Amniotic epithelial cell (primary cell): ENCODE measurements at places on chromosomes 5 and 9.
A peak's percentile ranks its signal among the peaks of the same experiment; 100 is the strongest.

DNA sequence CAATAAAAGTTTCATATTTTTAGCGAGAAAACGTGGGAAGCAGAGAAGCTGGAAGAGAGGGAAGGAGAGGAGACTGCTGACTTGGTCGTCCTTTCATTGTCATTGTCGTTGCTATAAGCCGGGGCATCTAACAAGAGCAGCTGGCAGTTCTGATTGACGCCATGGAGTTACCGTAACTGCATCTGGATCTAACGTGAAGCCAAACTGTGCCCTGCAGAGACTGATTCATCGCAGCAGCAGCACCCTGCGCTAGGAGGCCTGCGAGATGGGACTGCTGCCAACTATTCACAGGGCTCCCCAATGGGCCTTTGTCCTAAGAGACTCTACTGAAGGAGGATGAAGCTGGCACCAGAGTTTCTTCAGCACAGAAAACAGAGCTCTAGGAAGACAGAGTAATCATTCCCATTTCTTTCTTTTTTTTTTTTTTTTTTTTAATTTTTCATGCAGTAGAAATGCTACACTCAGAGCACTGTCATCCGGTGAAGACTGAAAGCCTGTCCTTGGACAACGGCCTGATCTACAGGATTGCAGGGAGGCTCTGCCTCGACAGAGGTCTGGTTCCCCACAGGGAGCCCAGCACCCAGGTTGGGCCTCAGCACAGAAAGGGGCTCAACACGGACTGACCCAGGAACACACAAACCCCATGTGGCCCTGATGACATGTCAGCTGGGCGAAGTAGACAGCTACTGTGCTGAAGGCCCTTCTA is 47.8 kb downstream of the RETREG1 start:
- DNase-seq: peak; percentile 61

- DNase-seq: peak; percentile 40
Observed at GRCh38 chr9:107312376-107313050, 29.4 kb downstream of the RAD23B start.

GRCh38 chr9:72213906-72214305 is 64.7 kb downstream of the GDA start:
- no peak for DNase-seq

- no peak for DNase-seq
Observed at GRCh38 chr5:14850419-14851049, 21.0 kb downstream of the ANKH start.

DNA sequence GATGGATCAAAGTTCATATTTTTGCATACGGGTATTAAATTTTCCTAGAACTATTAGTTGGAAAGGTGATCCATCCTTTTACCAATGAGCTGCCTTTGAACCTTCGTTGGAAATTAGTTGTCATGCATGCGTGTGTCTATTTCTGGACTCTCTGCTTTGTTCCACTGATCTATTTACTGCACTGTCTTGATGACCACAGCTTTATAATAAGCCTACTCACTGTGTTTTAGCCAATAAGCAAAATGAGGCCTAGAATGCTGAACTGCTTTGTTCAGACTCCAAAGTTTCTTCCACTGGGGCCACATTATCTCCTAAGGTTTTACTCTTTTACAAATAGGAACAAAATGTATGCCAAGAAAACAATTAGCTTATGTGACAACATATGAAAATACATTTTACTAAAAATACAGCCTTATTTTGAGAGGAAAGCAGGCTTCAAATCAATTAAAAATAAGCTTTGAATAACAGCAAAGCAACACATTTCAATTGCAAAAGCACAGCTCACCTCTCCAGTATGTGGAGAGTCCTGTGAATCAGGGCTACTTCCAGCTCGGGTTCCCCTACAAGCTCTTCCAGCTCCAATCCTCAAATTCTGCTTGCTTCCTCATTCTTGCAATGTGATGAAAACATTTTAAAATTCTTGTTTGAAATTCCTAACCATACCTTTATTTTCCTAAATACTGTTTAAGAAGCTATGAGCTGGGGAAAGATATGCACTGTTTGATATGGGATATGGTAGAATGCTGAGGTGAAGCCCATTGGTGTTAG is 72.0 kb downstream of the RETREG1 start:
- DNase-seq: no peak

DNA sequence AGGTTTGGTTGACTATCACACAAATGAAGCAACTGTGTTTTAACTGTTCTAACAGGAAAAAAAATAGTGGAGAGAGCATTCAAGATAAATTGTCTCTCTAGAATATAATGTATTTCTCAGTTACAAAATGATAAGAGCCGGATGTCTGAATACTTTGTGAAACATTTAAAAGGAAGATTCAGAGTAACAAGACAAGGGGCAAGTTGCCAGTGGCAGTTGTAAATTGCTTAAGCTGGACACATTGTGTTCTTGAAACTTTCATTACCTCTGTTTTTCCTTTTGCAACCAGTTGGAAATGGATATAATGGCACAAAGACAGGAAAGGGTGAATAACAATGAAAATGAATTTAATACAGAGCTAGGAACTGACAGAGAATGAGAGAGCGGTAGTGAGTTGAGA is 15.2 kb upstream of the TBCA start:
- DNase-seq: peak; percentile 9

DNA sequence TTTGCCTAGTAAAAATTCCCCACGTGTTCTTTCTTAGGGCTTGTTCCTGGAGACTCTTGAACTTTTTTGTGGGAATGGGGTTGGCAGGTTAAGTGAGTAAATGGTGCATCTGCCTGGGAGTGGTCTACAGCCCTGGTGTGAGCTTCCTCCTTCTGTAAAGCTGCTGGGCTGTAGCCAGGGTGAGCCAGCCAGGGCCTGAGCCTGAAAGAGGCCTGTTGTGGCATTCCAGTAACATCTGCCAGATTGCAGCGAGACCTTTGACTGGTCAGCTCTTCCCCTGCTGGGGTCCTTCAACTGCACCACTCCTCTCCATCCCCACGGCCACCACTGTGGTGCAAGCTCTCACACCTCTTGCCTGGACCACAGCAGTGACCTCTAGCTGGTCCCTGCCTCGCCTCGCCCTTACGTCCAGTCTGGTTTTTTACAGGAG is 47.5 kb downstream of the SLC22A5 start:
- DNase-seq: peak; percentile 22

- DNase-seq: no peak
Observed at GRCh38 chr5:145774442-145774841, 60.7 kb downstream of the PRELID2 start.

GRCh38 chr5:164809821-164810220 is 1304.4 kb downstream of the MAT2B start:
- no peak for DNase-seq

GRCh38 chr5:133309166-133309795 is 257.5 kb downstream of the HSPA4 start:
- no peak for DNase-seq

GRCh38 chr5:116572350-116573278 is 2.0 kb downstream of the SEMA6A start:
- no peak for DNase-seq

- DNase-seq: peak; percentile 91
Observed at GRCh38 chr5:9621379-9621903, 8.7 kb downstream of the TAS2R1 start.

DNA sequence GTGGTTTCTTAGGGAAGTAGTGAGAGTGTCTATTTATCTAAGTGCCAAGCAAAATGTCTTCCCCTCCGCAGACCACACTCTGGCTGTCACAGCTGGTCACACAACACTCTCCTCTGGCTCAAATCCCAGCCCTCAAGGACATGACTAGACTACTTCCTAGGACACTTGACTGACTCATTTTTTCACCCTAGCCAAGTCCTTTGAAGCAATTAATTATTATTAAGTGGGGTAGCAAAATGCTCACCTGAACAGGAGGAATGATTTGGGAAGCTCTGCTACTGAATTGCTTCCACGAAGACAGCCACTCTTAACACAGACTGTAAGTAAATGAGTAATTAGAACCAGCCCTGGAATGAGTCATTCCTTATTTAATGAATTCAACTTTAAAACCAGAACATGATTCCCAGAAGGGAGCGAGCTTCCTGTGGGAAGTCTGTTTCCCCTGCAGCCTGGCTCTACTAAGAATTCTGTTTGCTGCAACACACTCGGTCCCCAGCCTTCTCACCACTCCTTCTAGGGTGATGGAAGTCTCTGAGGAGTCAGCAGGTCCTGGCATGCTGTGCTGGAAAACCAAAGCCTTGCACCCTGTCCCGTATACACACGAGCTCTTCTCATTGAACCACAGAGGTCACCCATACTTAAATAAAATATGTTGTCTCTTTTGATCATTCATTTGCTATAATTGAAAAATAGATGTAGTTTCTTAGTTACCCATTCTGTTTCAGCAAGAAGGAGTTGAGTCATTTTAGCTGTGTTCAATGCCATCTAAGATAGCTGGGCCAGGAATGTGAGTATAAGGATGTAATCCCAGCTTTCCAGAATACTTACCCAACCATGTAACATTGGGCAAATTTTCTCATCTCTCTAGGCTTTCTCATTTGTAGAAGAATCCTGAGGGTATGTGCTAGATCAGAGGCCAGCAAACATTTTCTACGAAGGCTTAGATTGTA is 218.6 kb upstream of the RASEF start:
- peak; percentile 8 for DNase-seq

GRCh38 chr9:29006628-29007027 is 1433.3 kb upstream of the C9orf72 start:
- DNase-seq: no peak

DNA sequence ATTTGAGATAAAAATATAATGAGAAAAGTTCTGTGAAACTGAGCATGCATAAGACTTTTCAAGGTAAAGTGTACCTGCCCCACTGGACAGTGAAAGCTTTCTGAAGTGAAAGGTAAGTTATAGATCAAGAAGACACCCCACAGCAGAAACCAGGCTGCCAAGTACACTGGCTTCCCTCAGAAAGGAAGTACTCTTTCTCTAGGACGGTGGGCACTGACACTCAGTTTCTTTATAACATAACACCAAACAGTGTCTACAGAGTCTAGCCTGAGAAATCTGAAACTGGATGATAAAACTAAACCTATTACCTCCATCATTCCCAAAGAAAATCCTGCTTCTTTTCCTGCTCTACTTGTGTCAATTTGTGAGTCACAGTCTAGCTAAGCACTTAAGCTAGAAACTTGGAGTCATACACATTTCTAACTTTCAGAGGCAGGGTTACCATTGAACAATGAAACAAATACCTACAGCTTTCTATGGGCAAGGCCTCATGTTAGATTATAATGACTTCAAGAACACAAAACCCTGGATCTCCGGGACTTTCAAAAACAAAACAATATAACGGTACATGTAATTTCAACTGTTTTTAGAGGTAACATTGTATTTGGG is 136.7 kb downstream of the CPLANE1 start:
- peak; percentile 12 for DNase-seq

DNA sequence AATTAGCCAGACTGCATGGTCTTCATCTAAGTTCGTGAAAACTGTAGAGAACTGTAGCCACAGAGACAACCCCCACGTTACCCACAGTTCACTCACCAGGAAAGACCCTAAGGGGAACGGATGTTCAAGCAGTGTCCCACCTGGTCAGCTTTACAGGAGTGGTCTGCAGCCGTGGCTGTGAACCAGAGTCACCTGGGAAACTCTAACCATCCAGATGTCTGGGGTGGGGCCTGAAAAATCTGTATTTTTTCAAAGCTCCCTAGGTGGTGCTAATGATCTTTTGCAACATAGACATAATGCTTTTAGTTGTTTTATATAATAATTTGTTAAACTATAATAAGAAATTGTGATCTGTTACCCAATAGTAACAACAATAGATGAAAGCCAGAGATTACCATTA is 47.7 kb upstream of the ANGPTL2 start:
- no peak for DNase-seq

DNA sequence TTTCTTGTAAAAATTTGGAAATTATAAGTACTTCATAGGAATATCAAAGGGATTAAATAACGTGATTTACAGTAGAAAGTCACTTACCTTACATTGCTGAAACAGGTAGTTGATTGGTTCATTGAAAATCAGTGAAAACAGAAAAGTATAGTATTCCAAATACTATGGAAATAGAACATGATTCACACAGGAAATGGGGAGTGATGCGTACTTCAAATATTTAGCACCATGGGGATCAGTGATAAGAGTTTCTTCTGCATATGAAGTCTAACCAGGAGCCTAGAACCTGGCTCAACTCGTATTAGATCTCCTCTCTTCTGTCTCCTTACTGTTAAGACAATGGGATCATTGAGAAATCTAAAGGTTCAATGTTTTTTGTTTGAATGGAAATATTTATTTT is 133.3 kb downstream of the FAM174A start:
- peak; percentile 64 for DNase-seq

DNA sequence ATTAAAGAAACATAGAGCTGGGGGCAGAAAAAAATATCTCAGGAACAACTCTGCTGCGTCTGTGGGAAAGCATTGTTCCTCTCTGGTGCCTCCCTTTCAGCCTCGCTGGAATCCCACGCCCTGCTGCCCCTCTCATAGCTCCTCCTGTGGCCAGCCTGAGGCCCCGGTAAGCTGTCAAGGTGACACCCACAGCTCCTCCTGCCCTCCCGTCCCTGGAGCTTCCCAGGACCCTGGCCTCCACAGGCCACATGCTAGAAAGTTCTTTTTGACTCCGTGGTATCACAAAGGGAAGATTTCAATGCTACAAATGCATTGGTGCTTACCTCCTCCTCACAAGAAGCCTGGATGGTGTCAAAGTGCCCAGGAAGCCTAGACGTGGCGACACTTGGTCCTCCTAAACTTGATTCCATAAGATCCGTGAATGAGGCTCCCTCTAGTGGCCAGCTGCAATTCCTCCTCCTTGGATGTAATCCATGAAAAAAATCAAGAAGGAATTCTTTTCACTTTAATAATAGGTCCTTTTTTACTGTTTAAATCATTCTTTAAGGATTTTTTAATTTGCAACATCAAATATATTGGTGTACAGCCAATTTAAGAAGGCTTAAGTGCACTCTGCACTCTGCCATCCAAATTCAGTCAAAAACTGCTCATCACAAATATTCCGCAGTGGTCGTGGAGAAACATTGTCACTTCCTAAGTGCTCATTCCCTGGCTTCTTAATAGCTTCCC is 104.9 kb downstream of the CFAP90 start:
- DNase-seq: peak; percentile 47

GRCh38 chr9:127050591-127051001 is 71.8 kb downstream of the ANGPTL2 start:
- DNase-seq: no peak

DNA sequence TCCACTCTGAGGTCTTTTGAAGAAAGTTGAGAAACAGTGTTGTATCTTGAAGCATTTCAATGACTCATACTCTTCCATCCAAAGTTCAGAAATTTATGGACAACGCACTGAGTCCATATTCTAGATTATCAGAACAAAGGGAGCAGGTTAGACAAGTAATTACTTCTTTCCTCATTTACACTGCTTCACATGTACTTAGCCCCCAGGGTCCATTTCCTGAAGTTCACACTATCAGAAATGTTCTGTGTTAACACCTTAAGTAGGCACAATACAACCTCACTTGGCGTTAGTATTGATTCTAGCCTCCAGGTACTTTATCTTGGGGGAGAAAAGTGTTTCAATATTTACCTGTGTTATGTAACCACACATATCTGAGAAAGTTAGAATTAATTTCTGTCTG is 487.9 kb upstream of the DMAC1 start:
- DNase-seq: no peak
